ACHN (cell line): ENCODE measurements at places on chromosomes 5 and 9.

DNA sequence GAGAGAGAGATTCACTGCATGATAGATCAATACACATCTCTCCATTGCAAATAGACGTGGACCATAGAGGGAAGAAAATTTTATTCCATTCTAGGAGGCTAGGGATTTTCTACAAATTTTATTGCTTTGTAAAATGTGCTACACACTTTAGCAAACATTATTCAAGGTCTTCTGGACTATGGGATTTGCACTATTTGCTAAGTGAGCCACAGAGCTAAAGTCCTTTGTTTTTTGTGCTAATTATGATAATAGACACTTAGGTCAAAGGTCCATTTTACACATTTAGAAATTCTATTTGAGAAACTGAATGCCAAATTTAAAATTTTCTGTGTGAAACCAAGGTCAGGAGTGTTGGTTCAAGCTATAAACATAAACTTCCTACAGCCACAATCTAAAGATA, 672.3 kb downstream of the LRRC70 start:
- no peak for DNase-seq

DNA sequence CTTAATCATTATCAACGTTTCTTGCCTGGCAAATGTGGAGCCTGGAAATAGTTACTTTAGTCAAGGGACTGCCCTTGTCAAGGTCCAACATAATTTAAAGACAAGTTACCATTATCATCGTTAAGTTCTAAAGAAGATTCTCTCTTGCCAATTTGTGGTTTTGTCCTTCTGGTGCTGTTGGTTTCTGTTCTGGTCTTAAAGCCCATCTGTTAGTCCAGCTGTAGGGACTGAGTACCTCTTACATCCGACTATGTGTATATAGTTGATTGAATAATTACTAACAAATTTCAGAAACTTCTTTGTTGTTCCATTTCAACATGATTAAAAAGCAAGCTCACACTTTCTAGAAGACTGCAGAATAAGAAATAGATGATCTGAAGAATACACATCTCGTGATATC, 1854.9 kb downstream of the MAT2B start:
- DNase-seq = no peak

DNA sequence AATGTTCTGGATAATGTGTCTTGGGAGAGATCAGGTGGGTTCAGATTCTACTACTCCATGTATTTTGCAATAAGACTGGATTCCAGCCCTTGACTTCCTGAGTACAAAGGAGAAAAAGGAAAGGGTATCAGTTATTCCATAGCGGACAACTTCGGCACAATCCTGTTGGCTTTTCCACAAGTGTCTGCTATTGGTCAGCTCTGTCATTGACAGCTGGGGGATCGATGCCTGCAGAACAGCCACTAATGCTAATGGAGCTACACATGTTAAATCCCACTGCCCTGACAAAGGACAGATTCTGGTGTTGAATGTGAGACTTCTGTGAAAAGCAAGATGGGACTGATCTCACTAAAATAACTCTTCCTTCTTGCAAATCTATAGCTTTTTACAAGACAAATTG, 41.2 kb downstream of the IZUMO3 start:
- DNase-seq = no peak

- peak; percentile 58 for DNase-seq
These were observed 542 bp upstream of the TRIM52 start for GRCh38 chr5:181261320-181262049.

GRCh38 chr9:114483499-114483898, 21.8 kb downstream of the WHRN start:
- DNase-seq = no peak
